ENCODE measurements at places on chromosomes 4 and X. TPM values are rescaled to one million over a fixed set of nuclear protein-coding genes. Genes with fewer than 3 reads are reported as not detected.

DNA sequence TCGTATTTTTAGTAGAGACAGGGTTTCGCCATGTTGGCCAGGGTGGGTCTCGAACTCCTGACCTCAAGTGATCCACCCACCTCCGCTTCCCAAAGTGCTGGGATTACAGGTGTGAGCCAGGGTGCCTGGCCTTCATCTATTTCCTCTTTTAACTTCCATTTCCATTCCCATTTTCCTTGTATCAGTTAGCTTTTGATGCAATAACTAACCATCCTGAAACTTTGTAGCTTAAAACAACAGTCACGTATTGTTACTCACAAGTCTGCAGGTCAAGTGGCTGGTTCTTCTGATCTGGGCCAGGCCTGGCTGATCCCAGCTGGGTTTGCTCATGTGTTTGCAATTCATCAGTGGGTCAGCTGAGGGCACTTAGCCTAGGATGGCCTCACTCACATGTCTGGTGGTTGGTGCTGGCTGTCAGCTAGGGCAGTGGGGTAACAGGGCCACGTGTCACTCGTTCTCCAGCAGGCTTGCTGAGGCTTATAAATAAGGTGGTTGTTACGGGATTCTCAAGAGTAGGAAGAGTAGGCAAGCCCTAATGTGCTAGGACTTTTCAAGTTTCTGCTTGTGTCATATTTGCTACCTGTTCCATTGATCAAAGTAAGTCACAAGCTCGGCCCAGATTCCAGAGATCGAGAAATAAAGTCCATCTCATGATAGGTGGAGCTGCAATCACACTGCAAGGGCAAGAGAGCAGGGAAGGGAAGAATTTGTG is 88.2 kb downstream of the SOWAHB start:
- no peaks in the 10 kb centered on the region for H3K36me3 ChIP-seq
- H3K4me1 ChIP-seq, result no peaks in the 10 kb centered on the region
- DNase-seq, result no peak
- H3K27ac ChIP-seq, result no peak overlapping the region
- no peaks in the 10 kb centered on the region for H3K27me3 ChIP-seq

NWD2 gene
- total RNA-seq, result not detected

GRCh38 chr4:40046311-40046980 is 10.2 kb upstream of the N4BP2 start:
- no peaks in the 10 kb centered on the region for H3K36me3 ChIP-seq
- H3K4me1 ChIP-seq, result peaks cover 10% of the 10 kb centered on the region
- H3K27me3 ChIP-seq, result no peaks in the 10 kb centered on the region
- H3K27ac ChIP-seq, result no peak overlapping the region
- no peak overlapping the region for H3K4me3 ChIP-seq

GRCh38 chr4:62087706-62088105 is 887.6 kb downstream of the ADGRL3 start:
- no peak overlapping the region for H3K27ac ChIP-seq
- no peak overlapping the region for H3K4me3 ChIP-seq
- H3K27me3 ChIP-seq, result no peaks in the 10 kb centered on the region
- DNase-seq, result no peak
- no peaks in the 10 kb centered on the region for H3K36me3 ChIP-seq

DNA sequence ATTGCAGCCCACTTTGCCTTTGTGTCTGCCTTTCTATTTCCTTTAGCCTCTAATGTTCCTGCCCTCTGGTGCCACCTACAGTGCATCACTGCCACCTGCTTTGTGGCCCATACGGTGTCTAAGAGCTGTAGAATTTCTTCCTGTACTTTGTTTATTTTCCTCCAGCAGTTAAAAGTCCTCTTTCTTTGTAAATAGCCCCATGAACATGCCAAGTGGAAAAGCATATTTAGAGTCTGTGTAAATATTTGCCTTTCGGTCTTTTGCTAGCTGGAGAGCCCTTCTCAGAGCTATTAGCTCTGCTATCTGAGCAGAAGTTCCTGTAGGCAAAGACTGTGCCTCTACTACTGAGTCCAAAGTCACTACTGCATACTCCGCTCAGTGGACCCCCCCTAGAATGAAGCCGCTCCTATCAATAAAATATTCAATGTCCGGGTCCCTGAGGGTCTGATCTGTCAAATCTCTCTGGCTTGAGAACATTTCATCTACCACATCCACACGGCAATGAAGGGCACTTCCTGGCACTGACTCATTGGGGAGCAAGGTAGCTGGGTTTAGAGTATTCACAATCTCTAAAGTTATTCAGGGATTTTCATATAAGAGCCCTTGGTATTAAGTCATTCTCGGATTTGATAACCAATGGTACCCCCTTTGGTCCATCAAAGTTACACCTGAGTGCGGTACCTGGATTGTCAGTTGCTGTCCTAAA is 36.3 kb downstream of the SULT1E1 start:
- H3K27ac ChIP-seq, result no peak overlapping the region
- H3K27me3 ChIP-seq, result no peaks in the 10 kb centered on the region
- no peaks in the 10 kb centered on the region for H3K36me3 ChIP-seq
- H3K4me1 ChIP-seq, result no peaks in the 10 kb centered on the region
- peak; percentile 18 for DNase-seq
- H3K4me3 ChIP-seq, result no peak overlapping the region

NR3C2 gene
- 2.7 TPM for total RNA-seq

GRCh38 chr4:22942920-22943559 is 250.3 kb downstream of the GBA3 start:
- H3K4me1 ChIP-seq, result no peaks in the 10 kb centered on the region
- no peaks in the 10 kb centered on the region for H3K27me3 ChIP-seq
- no peak overlapping the region for H3K27ac ChIP-seq
- no peak overlapping the region for H3K4me3 ChIP-seq
- DNase-seq, result no peak

DNA sequence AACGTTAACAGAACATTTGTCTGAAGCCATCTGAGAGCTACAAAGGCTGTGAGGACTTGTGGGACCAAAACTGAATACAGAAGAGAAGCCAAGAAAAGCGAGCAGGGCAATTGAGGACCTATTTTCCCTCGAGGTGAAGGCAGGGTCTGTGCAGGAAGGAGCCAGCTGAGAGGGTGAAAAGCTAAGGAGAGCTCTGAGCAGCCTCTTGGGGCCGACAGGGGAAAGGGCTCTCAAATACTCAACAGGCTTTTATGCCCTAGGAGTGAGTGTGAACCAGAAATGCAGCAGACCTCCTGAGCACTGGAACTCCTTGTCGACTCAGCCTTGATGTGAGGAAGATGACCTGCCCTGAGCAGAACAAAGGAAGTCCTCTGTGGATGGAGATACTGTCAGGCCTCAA is 54.2 kb downstream of the C4orf50 start:
- H3K27ac ChIP-seq, result no peak overlapping the region
- no peak for DNase-seq
- no peaks in the 10 kb centered on the region for H3K4me1 ChIP-seq
- peaks cover 4% of the 10 kb centered on the region for H3K27me3 ChIP-seq
- H3K36me3 ChIP-seq, result no peaks in the 10 kb centered on the region

DNA sequence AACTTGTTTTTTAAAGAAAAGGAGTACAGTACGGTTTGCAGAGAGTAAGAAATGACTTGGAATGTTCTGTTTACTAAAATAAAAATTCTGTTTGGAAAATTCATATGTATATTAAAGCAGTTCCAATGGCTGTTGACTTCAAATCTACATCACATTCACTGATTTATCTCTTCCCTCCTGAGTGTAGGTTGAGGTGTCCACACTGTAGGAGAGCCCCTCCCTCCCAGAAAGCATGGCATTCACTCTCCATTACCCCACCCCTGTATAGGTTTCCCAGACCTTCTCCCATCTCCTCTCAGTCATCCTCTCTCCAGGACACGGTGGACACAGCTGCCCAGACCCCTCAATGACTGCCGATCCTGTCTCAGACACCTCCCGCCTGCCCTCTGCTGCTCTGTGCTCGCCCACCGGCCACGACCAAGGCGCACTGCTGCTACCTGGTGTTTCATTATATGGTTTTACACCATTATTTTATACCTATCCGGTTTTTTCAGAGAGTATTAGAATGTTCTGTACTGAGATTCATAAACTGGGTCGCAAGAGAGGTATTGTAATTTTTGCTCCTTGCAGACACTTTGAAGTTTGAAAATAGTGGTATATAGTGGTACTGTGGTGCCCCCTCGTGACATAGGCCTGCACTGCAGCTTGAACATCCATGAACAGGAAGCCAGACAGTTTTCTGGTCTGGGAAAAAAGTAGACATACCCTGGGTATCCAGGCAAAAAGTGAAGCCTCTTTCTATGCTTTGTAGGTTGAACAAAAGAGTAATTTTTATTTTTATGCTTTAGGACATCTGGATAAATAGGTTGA is 38.8 kb upstream of the BEX4 start:
- peak overlapping the region; percentile 28 for H3K4me3 ChIP-seq
- H3K27ac ChIP-seq, result no peak overlapping the region
- no peaks in the 10 kb centered on the region for H3K36me3 ChIP-seq
- no peak for DNase-seq
- no peaks in the 10 kb centered on the region for H3K4me1 ChIP-seq
- H3K27me3 ChIP-seq, result no peaks in the 10 kb centered on the region

DNA sequence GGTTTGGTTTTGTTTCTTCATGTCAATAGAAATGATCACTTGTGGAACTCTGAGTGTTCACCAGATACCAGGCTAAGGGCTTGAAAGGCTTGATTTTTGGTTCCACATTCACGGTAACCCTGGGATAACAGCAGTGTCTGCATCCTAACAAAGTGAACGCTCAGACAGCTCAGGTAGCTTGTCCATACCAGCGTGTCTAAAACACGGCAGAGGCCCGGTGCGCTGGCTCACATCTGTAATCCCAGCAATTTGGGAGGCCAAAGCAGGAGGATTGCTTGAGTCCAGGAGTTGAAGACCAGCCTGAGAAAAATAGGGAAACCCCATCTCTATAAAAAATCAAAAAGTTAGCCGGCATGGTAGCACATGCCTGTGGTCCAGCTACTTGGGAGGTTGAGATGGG is 49.0 kb downstream of the HTRA3 start:
- peaks cover 16% of the 10 kb centered on the region for H3K4me1 ChIP-seq
- no peaks in the 10 kb centered on the region for H3K36me3 ChIP-seq
- no peaks in the 10 kb centered on the region for H3K27me3 ChIP-seq
- no peak overlapping the region for H3K27ac ChIP-seq
- no peak overlapping the region for H3K4me3 ChIP-seq

DNA sequence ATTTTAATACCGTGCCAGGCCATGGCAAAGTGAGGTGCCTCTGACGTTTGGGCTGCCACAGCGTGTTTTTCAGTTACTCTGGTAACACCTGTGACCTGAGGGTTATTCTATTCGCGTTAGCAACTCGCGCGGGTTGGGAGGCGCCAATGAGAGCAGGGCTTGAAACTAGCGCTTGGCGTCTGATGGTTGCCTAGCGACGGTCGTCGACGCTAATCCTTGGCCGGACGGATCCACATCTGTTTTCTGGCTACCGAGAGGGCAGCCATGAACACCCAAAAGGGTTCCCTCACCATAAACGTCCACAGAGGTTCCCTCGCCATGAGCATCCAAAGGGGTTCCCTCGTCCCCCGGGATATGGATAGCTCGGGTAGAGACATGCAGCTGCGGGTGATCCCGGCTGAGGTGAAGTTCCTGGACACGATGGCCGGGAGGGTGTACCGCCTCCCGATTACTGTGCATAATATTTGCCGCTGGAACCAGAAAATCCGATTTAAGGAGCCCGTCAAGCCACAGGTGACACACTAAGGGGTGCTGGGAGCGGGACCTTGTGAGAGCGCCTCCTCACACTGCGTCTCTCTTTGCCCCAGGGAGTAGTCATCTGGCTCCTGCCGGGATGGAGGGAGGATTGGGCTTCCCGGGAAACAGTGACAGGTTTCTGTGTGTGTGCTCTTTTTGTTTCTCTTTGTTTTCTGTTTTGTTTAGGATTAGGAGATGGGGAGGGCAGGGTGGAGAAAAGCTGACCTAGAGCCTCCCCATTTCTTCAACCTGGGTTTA is at the start of gene CFAP47:
TSS of gene CFAP47 (plus strand) at position 199 of the 774 bp plus-strand sequence. CDS start at position 265, 66 bp downstream.
- no peaks in the 10 kb centered on the region for H3K4me1 ChIP-seq
- H3K27me3 ChIP-seq, result no peaks in the 10 kb centered on the region
- no peak for DNase-seq

DNA sequence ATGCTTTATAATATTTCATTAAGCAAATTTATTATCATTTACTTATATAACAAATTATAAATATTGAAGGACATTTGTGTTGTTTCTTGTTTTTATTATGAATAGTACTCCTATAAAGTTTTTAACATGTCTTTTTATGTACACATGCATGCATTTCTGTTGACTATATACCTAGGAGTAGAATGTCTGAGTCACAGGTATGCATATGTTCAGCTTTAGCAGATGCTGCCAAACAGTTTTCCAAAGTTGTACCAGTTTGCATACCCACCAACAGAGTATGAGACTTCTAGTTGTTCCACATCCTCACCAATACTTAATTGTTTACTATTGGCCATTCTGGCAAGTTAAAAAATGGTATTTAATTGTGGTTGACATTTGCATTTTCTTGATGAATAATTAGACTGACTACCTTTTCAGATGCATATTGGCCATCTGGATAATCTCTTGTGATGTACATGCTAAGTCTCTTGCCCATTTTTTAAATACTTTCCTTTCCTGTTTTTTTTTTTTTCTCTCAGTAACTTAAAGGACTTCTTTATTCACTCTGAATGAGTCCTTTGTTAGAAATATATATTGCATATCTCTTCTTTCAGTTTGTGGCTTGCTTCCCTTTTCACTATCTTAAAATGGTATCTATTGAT is 132.2 kb upstream of the TRIM2 start:
- no peak overlapping the region for H3K4me3 ChIP-seq
- no peaks in the 10 kb centered on the region for H3K36me3 ChIP-seq
- DNase-seq, result no peak
- no peak overlapping the region for H3K27ac ChIP-seq
- peaks cover 5% of the 10 kb centered on the region for H3K4me1 ChIP-seq

DNA sequence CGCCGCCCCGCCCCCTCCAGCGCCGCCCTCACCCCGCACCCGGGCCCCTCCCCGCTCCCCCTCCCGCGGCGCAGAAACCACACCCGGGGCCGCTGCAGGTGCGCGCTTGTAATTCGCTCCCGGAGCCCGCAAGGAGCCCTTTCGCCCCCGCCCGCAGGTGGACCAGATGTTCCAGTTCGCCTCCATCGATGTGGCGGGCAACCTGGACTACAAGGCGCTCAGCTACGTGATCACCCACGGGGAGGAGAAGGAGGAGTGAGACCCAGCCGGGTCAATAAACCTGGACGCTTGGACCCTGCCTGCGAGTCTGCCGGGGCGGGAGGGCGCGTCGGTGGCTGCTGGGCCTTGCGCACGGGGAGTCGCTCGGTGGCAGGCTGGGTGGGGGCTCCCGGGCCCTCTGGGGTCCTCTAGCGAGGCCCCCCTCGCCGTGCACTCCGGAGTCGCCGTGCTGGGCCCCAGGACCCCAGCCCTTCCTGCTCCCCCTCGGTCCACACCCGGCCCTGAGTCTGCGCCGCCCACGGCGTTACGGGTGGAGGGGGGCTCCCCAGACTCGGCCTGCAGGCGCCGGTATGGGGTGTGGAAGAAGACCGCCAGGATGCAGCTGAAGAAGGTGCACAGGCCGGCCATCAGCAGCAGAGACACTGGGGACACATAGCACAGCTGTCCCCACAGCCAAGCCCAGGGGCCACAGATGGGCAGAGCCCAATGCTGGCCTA is 7.1 kb downstream of the SLC49A3 start:
- no peak overlapping the region for H3K4me3 ChIP-seq
- H3K27me3 ChIP-seq, result no peaks in the 10 kb centered on the region
- H3K36me3 ChIP-seq, result no peaks in the 10 kb centered on the region
- DNase-seq, result no peak
- peak overlapping the region; percentile 48 for H3K27ac ChIP-seq
